Islet precursor cell (in vitro differentiated cells): ENCODE measurements at places on chromosomes 4 and X.

- DNase-seq = no peak
Observed at GRCh38 chrX:18949291-18949943, 34.5 kb downstream of the PHKA2 start.

DNA sequence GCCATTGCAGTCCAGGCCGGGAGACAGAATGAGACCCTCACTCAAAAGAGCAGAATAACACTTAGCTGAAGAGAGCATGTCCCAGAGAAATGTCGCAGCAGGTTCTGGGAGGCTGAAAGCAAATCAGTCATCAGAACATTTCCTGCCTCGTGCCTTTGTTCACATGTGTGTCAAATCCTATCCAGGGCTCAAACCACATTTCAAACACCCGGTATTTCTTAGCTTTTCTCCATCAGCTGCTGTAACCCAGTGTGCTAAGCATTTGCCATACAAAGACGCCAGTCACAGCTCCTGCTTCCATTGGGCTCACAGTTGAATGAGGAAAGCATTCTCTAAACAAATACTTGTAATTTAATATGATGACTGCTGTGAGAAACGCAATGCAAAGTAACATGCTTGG lies 6.0 kb downstream of the PALLD start:
- no peak for DNase-seq

DNA sequence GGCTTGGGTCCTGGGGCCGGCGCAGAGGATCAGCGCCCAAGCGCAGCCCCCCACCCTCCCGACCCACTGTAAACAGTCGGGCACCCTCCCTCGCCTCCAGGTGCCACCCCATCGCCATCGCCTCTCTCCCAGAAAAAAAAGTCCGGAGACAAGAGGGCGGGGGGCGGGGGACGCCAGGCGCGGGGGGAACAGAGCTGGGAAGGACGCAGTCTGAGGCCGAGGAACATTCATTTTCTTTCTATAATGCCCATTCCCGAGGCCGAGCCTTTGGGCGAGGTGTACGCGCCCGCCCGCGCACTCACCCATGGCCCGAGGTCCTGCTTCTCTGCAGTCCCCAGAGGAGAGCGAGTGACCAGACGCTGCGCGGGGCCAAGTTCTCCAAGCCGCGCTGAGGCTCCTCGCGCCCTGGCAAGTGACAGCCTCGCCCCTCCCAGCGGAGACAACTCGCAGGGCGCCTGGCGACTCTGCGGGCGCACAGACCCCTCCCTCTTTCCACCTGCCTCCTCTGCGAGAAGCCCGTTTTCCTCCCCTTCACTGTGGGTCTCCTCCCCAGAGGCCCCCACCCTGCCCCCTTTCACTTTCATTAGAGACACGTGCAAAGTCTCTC lies 63.5 kb upstream of the WDR17 start:
- peak; percentile 84 for DNase-seq

GRCh38 chrX:123060986-123061385 lies 123.1 kb upstream of the GRIA3 start:
- DNase-seq = no peak

DNA sequence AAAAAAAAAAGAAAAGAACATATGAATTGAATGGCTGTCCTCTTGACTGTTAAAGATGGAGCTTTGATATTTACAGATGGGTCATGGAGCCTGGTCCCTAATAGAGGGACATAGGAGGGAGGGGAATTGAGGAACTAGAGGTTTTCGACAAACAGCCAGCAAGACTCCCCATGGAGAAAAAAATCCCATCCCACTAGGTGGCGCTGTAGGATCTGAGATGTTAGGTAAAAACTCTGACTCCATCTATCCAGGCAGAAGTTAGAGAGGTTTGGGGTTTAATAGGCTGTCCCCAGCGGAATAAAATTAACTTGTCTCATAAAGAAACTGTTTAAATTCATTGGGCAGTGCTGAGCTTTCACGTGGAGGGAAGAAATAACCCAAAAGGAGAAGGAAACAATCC lies 45.9 kb downstream of the HMGB2 start:
- DNase-seq = peak; percentile 78

DNA sequence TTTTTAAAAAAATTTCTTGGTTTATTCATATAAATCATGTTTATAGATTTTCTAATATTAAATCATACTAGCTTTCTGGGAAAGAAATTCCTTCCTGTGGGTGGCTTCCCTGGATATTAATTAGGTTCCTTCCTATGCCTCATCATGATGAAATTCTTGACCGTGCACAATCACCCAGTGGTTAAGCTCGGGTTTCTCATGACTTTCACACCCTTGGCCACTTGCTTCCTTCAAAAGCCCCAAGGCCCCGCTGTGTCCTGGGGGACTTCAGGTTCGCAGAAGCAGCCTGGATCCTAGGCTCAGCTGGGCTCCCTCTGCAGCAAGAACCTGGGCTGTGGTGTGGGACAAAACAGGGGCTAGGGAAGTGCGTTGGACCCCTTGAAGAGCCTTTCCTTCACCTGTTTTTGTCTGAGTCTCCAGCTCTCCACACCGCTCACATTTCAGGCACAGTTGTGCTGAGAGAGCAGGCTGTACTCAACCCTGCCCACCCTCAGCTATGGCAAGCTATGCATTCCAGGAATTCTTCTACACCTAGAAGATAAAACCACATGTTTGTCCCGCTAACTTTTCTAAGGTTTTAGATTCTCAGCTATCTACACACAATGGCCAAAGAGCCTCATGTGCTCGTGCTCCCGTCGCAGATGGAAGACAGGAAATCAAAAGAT lies 48.9 kb upstream of the TMSB15B start:
- DNase-seq = peak; percentile 60

- DNase-seq = peak; percentile 83
Observed at GRCh38 chr4:114659386-114660008, 60.9 kb downstream of the UGT8 start.

GRCh38 chr4:25943312-25943711 lies 29.3 kb downstream of the SMIM20 start:
- no peak for DNase-seq

- DNase-seq = no peak
Observed at GRCh38 chrX:9866633-9867032, 80.4 kb downstream of the SHROOM2 start.

DNA sequence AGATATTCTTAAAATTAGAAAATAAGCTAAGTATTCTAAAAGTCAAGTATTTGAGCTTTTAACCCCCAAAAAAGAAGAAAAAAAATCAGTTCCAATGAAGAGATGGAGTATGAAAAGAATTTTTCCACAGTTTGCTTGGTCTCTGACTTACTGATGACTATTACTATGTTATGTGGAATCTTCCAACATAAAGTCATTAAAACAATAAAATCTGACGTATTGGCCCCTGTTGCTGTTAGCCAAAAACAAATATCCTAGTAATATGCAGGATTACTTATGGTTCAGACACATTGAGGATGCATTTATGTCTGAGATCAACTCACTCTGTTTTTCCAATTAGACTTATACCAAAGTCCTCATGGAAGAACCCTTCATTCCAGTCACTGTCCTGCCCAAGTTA lies 517.2 kb upstream of the ADGRL3 start:
- no peak for DNase-seq

- no peak for DNase-seq
Observed at GRCh38 chrX:128543114-128543513, 490.9 kb upstream of the ACTRT1 start.

DNA sequence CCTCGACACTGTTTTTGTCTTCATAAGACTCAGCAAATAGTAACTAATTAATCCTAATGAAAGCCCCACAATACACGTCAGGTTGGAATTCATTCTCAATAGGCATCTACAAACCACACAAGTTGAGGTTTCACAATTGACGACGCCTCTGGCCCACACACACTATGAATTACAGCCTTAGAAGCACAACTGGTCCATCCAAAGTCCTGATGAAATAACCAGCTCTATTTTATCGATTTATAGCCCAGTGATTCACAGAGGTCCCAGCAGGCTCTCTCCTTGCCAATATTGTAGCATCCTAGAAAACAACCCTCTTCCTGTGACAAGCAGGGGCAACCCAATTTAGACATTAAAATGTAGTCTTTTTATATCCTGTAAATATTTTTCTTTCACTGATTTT lies 112.1 kb downstream of the NR3C2 start:
- DNase-seq = no peak

GRCh38 chr4:76958891-76959290 lies 9.3 kb downstream of the SEPTIN11 start:
- no peak for DNase-seq

GRCh38 chrX:125004799-125005198 lies 314.9 kb upstream of the TEX13C start:
- DNase-seq = no peak

DNA sequence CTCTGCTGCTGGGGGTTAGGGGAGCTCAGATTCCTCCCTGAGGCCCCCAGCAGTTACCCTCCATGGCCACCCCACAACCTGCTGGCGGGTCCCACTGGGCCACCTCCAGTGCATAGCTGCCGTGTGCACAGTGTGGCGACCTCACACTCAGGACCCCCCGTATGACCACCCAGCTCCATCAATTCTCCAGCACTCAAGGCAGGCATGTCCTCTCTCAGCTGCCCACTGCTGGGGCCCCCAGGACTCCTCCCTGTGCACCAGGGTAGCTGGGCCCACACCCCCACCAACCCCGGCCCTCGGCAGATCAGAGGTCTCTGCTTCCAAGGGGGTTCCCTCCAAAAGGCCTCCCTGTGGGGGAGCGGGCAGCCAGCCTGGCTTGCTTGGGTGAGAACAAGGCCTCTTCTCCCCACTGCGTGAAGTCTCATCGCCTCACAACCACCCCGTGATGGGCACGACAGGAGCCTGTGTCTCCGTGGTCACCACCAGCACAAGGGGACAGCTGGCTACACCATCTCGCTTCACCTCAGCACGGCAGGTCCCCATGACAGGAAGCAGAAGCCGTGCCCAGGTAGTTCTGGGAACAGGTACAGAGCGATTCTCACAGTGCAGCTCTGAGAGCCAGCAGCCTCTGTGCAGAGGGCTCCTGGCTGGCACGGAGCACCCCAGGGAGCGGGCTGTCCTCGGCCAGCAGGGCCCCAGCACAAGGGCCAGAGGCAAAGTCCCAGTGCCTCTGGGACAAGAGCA lies 4.6 kb upstream of the HAUS3 start:
- DNase-seq = peak; percentile 56

DNA sequence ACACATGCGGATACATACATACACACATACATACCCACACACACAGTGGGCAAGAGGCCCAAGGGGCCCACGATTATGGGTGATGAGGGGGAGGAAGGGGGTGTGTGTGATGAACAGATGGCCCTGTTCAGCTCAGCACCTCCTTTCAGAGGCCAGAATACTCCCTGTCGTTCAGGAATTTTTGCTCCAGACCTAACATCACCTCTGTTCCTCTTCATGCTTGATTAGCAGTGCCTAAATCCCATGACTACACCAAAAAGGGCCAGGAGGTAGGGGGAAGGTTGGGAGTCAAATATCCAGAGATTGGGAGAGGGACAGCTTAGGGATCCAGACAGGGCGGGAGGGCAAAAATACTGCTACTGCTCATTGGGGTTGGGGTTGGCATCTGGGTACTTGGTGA lies 42.7 kb downstream of the SMC1A start:
- no peak for DNase-seq

DNA sequence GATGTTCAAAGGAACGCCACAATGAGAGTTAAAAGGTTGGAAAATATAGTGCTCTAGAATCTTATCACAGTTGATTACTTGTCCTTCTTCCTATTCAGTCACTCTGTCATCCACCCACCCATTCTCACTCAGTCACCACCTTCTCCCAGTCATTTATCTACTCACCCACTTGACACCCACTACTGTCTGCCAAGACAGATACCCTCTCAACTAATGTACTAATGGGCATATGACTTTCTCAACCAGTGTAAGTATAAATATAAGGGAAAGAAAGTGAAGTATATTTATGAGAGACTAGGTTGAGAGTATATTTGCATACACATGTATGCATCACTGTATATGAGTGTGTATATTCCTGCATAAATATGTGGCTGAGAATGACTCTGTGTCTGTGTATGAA lies 20.0 kb downstream of the MID2 start:
- no peak for DNase-seq

DNA sequence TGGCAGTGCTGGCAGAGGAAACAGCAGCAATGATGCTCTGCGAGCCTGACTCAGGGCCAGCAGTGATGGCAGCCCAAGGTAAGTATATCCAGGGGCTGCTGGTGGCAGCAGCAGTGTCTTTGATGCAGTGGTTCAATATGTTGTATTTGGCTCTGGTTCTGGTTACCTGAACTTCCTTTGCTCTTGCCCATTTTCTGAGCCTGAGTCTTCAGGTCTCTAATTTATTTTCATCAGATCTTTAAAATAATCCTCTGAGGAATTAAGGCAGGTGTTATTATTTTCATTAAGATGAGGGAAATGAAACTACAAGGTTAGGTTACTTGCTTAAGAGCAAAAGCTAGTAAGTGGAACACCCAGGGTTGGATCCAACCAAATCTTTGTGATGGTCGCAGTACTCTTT lies 102.8 kb upstream of the BMP2K start:
- no peak for DNase-seq

- peak; percentile 63 for DNase-seq
Observed at GRCh38 chr4:180134091-180134866, 2108.9 kb upstream of the TENM3 start.

- DNase-seq = no peak
Observed at GRCh38 chrX:39519030-39519488, 578.7 kb downstream of the BCOR start.

DNA sequence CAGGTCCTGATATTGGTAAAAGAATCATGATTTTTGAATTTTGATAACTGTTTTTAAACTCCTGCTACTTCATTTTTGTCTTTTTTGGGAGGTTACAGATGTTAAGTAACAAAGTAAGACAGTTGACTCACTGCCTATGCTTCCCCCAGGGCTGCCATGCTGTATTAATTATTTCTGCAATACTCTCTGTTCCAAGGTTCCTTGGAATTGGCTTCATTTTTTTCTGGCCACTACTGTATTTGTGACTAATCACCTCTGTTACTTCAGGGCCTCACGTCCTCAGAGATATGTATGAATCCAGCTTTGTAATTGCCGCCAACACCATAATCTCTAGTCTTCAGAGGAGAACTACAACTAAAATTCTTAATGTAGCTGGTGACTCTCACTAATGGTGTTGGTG lies 1729.3 kb downstream of the C4orf33 start:
- no peak for DNase-seq

DNA sequence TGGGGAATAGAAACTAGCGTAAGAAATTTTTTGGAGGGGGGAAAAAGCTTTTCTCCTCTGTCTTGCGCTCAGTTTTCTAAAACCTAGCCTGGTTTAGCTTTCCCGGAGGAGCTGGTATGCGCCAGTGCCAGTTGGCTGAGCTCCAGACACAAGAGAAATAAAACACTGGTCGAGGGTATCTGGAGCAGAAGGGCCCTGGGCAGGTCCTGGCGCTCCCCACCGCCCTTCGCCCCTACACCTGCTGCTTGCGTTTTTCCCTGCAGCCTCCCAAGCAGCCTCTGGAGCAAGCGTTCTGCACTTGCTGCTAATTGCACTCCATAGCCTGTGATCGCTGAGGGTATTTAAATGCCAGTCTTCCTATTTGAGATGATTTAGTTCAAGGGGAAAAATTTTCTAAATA lies 816 bp downstream of the EREG start:
- DNase-seq = peak; percentile 56

DNA sequence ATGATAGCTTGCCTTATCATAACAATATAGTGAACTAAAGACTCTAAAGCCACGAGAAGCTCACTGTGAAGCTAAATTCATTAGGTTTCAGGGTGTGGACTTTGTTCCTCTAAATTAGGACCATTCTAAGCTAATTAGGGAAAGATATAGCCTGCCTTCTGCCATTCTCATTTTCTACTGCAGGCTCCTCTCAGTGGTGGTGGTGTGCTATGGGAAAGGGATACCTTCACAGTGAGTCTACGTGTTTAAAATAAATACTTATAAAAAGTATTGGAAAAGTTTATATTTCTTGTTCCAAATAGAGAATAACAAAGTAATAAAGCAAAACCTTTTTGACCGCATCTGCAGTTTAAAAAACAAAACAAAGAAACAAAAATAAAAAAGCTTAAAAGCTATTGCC lies 327.7 kb downstream of the PAPSS1 start:
- DNase-seq = no peak

- no peak for DNase-seq
Observed at GRCh38 chr4:1591107-1591506, 93.0 kb downstream of the FAM53A start.
